ENCODE measurements at places on chromosomes 1 and 21.

DNA sequence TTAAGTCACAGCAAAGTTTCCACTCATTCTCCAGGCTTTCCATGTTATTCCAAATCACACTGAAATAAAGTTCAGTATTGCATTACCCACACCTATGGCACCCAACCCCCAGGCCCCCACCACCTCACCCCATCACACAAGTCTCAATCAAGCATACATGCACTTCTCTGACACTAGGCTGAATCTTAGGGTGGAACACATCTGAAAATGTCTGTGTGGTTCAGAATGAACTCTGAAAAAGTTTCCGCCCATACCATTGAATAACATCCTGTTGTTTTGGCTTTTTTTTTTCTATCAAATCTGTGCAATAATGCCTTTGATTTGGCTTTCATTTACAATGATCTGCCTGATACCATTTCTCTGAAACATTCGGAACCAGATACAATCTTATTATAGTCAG, 25.8 kb upstream of the LRRC8C start:
- peaks cover 17% of the 10 kb centered on the region for H3K36me3 ChIP-seq
- DNase-seq = no peak
- peaks cover 7% of the 10 kb centered on the region for H3K4me1 ChIP-seq
- H3K4me3 ChIP-seq = no peak overlapping the region

DNA sequence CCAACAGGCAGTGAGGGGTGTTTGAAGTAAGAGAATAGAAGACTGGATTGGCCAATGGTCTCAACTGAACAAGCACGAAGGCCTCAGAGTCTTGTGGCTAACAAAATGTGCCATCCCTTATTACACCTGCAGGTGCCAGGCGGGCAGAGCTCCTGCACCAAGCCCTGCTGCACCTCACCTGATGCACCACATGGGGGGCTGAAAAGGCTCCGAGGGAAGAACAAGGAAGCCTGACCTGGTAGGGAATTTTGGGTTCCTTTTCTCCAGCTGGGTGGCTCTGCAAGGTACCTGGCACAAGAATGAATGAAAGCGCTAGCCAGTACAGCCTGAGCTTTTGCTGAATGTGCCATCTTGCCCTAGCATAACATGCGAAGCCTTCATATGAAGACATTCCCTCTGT, 9.7 kb downstream of the HSD3B1 start:
- no peak overlapping the region for H3K27ac ChIP-seq
- no peak overlapping the region for H3K4me3 ChIP-seq
- H3K27me3 ChIP-seq = no peaks in the 10 kb centered on the region
- H3K36me3 ChIP-seq = no peaks in the 10 kb centered on the region
- no peak for DNase-seq

GRCh38 chr1:111955755-111956154, 33.7 kb downstream of the KCND3 start:
- H3K4me3 ChIP-seq = no peak overlapping the region
- H3K27me3 ChIP-seq = no peaks in the 10 kb centered on the region
- H3K4me1 ChIP-seq = peaks cover 38% of the 10 kb centered on the region
- no peak for DNase-seq
- H3K27ac ChIP-seq = no peak overlapping the region

GRCh38 chr1:94725566-94725965, 94.6 kb upstream of the SLC44A3 start:
- no peak overlapping the region for H3K4me3 ChIP-seq
- H3K4me1 ChIP-seq = peaks cover 3% of the 10 kb centered on the region
- H3K36me3 ChIP-seq = no peaks in the 10 kb centered on the region
- DNase-seq = no peak
- H3K27me3 ChIP-seq = no peaks in the 10 kb centered on the region
- no peak overlapping the region for H3K27ac ChIP-seq

DNA sequence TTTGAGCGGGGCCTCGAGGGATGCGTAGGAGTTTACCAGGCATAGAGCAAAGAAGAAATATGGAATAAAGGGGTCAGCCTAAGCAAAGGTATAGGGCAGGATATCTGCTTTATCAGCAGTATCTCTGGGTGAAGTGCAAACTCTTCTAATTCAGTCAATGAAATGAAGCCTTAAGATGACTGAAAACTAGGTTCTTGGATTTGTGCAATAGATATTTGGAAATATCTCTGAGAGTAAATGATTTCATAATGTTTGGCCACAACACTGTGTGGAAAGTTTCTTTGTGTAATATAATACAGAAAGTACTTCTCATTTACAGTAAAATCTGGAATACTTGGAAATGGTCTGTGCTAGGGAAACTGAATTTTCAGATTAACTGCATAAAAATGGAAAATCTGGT, 26.1 kb downstream of the KCNJ15 start:
- H3K27me3 ChIP-seq = no peaks in the 10 kb centered on the region
- H3K4me3 ChIP-seq = no peak overlapping the region
- no peaks in the 10 kb centered on the region for H3K4me1 ChIP-seq
- H3K36me3 ChIP-seq = no peaks in the 10 kb centered on the region
- H3K27ac ChIP-seq = no peak overlapping the region

- no peak overlapping the region for H3K27ac ChIP-seq
- H3K27me3 ChIP-seq = no peaks in the 10 kb centered on the region
- DNase-seq = no peak
- H3K4me1 ChIP-seq = no peaks in the 10 kb centered on the region
- no peaks in the 10 kb centered on the region for H3K36me3 ChIP-seq
Observed at GRCh38 chr1:241842565-241842964, 5.4 kb upstream of the EXO1 start.
